ENCODE measurements at places on chromosomes 6 and 20. TPM values are rescaled to one million over a fixed set of nuclear protein-coding genes. Genes with fewer than 3 reads are reported as not detected.

GABRR2 gene
- total RNA-seq, result not detected

AGER gene
- 15.6 TPM for total RNA-seq

PPP1R14C gene
- not detected for total RNA-seq

TP53TG5 gene
- 1.0 TPM for total RNA-seq

ETV7 gene
- 0.99 TPM for total RNA-seq

FAM162B gene
- total RNA-seq, result not detected

TXLNB gene
- total RNA-seq, result 0.10 TPM

BTNL2 gene
- not detected for total RNA-seq

NKX2-2 gene
- not detected for total RNA-seq

SLC26A8 gene
- not detected for total RNA-seq

BPIFB1 gene
- total RNA-seq, result not detected

RIMS1 gene
- total RNA-seq, result not detected

SLC16A10 gene
- 8.1 TPM for total RNA-seq
